Left kidney (tissue), 8 donors: ENCODE measurements at places on chromosomes 1 and 21.

DNA sequence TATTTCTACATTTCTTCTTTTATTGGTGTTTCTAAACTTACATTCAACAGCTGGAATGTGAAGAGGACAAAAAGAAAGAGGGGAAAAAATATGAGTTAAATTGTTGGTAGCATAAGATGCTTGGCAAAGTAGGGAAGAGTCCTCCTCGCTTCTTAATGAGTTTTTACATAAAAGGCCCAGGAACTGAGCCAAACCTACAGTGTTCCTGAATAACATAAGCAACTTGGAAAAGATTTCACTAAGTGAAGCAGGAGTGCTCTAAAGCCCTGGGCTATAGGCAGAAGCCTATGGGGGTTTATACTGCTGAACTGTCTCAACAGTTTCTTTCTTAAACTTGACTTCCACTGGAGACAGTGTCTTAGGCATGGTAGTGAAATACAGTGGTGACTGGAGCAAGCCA, 115.0 kb upstream of the USP25 start:
- DNase-seq: no peak

DNA sequence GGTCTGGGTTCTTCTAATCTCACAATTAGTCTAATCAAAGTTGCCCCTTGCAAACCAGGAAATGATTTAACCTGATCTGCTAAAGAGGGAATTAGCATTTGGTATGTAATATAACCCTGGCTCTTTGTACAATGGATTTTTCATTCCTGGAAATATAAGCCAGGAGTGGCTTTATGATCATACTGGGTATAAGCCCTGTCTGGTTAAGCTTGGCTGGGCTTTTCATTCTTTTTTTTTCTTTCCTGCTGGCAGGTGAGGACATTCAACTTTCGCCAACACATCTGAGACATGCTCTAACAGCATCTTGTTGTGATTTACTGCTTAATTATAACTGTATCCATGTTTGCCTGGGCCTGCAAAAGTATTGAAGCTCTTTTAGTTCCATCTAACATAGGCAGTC, 20.4 kb upstream of the SDE2 start:
- DNase-seq: no peak

DNA sequence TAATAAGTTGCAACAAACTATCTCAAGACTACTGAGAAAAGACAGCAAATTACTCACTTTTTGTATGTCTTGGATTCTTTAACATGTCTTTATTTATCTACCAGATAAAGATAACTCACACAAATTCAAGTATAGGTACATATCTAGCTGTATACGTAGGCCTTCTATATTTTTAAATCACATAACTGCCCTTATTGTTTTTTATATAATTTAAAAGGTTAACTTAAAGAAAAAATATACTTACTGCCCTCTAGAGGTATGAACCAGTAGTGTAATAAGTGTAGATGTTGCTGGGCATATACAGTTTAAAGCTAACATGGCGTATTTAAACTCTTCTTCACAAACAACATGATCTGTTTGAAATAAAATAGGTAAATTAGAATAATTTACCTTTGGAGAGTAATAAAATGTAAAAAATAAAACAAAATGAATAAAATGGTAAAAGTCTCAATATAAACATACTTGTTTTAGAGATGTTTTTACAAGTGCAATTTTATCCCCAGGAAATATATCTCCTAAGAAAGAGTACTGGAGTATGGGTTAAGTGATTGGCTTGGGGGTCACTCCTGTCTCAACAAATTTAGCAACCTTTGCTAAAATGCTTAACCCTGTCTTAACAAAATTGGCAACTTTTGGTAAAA, 235.2 kb downstream of the KCNT2 start:
- DNase-seq: no peak

GRCh38 chr1:100622037-100622436, 84.1 kb downstream of the GPR88 start:
- peak; percentile 53 for DNase-seq
